Skeletal muscle cell (primary cell): ENCODE measurements at places on chromosomes 2 and 18.

GRCh38 chr2:231554327-231554726 is 24.1 kb upstream of the NMUR1 start:
- DNase-seq: no peak

GRCh38 chr2:150791567-150791966 is 304.1 kb upstream of the RND3 start:
- no peak for DNase-seq

GRCh38 chr2:27073782-27074181 is 2.3 kb upstream of the OST4 start:
- DNase-seq: no peak

DNA sequence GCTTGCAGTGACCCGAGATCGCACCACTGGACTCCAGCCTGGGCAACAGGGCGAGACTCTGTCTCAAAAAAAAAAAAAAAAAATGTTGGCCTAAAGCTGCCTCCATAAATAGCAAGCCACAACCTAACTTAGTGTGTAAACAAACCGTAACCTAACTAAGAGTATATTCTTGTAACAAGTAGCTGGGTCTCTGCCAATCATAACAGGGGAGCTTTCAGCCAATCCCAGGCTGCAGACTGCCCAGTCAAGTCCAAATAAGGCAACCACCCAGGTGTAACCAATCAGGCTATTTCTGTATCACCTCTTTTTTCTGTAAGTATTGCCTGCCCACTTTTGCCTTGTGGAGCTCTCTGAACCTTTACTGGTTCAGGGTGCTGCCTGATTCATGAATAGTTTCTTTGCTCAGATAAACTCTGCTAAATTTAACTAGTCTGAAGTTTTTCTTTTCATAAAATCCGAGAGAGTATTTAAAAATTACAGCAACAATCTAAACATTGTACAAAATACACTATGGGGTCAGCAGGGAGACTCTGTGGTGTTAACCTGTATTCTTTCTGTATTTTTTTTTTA is 4.5 kb downstream of the PSTPIP2 start:
- DNase-seq: no peak

- DNase-seq: no peak
Observed at GRCh38 chr18:5627776-5628511, 84.1 kb upstream of the EPB41L3 start.

GRCh38 chr2:239920693-239921365 is 104.3 kb downstream of the NDUFA10 start:
- no peak for DNase-seq

DNA sequence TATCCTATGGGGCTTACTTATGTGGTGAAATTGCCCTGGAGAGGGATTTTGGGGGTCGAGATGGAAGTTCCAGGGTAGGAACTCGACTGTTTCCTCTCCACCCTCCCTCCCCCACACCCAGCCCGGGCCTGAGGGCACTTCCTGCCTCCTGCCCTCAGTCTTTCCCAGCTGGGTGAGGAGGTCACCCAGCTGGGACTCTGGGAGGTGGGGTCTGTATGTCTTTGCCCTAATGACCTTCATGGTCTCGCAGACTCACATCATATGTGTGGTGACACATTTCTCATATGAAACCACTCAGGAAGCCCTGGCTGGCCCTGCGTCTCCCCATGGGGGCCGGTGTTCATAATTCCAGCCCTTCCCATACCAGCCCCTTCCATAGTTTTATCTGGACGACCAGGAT is 12.4 kb downstream of the ATOH8 start:
- no peak for DNase-seq

DNA sequence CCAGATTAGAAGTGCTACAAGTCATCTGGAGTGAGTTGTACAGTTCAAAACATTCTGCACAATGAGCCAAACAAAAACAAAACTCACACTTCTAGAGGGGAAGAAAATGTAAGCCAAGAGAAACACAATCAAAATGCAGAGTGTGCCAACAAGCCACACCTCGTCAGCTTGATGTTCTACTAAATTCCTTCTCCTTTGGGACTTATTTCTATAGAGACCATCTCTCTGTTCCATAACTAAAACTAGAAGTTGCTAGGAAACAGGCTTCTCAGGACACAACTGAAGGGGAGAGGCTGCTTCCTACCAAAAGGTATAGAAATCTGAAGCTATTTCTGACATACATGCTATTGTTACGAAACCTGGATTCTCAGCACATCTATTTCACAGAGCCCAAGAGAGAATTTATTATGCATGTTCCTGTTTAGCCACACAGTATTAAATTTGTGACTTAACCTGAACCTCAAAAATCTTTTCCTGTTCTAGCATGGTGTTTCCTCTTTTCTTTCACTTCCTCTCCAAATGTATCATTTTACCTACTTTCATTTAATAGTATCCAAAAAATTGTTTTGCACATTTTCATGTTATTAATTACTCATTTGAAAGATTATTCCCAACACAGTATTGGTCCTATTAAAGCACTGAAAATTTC is 211.4 kb upstream of the CCDC150 start:
- no peak for DNase-seq

DNA sequence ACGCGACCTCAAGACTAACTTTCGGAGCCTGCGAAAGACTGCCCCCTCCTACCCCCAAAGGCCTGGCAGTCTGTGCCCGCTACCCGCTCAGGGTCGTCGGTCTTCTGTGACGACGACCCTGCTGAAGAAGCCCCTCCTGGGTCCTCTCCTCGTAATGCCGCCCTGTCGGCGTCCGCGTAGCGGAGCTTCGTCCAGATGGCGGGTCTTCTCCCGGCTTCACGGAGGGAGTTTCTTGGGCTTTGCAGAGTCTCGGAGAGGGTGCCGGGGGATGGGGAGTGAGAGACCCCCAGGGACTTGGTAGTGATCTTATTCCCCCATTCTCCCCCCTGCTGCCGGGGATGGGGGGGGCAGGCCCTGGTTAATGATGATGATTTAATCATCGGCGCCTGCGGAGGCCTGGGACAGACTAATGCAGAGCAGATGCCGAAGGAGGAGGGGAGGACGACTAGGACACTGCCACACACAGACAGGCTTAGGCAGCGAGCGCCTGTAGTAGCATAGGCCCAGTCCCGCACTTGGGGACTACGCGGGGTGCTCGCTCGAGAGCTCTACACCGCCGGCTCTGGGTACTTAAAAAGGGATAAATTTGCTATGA is 528 bp upstream of the PCGF1 start:
- no peak for DNase-seq

DNA sequence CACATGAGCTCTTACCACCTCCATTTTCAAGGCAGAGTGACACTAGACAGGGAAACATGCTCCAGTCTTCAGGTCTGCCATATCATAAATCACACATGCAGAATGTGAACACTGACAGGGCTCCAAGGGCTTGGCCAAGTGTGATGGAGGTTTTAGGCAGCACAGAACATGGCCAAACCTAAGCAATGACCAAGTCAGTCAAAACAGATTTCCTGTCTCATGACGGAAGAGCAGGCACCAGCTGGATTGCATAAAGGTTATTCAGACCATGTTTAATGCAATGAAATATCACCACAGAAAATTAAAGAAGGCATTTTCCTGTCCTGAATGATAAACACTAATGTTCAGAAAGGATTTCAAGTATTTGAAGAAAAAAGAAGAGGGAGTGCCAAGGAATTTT is 72.5 kb downstream of the SUMO1 start:
- DNase-seq: no peak

GRCh38 chr2:238313289-238313990 is 6.9 kb upstream of the TRAF3IP1 start:
- no peak for DNase-seq

- no peak for DNase-seq
Observed at GRCh38 chr2:241978670-241979069, 109.1 kb downstream of the RTP5 start.

GRCh38 chr18:56021136-56021808 is 433.3 kb upstream of the TCF4 start:
- no peak for DNase-seq

DNA sequence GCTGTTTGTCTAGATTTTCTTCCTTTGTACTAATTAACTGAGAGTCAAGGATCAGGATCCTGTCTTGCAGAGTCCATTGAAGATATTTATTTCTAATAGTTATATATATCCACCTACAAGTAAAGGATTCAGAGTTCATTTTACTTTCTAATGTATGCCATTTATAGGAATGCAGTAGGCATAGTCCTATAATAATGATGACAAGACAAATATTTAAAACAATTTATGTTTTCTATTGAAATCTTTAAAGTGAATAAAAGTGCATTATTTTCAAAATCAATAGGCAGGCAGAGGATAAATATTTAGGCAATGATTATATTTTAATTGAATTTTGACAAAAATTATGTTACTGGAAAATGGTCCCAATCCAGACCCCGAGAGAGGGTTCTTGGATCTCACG is 1430.8 kb upstream of the NXPH2 start:
- DNase-seq: no peak

DNA sequence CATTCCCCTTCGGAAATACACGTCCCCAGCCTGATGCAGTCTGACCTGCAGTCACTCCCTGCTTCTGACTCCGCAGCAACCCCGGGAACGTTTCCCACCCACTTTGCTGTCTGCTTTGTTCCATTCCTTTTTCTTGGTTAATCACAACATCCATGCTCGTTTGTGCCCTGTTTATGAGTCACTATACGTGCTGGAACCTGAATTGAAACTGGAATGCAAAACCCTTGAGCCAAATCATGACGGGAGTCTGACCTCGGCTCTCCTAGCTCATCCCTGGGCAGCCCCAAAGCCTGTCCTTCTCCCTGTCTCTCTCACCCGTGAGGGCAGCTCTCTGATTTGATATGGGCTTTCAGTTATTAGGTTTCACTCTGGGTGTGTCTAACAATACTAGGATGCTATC is 57.1 kb upstream of the RNF152 start:
- peak; percentile 67 for DNase-seq

GRCh38 chr2:176098366-176099158 is 1.0 kb upstream of the HOXD12 start:
- DNase-seq: no peak

DNA sequence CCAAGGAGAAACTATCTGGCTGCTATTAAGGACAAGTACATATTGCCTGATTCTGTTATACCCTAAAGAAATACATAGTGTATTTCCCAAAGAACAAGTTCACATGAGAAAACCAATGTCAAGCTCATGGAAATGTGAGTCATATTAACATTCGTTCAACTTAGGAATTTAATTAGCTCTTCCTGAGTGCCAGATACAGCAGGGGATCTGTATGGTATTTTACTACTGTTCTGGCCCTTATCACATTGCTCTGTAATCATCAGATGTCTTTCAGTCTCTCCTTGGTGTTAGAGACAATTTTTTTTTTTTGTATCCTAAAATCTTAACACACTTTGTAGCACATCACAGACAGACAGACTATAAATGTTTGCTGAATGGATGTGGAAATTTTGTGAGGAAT is 395.0 kb upstream of the CRIM1 start:
- no peak for DNase-seq

DNA sequence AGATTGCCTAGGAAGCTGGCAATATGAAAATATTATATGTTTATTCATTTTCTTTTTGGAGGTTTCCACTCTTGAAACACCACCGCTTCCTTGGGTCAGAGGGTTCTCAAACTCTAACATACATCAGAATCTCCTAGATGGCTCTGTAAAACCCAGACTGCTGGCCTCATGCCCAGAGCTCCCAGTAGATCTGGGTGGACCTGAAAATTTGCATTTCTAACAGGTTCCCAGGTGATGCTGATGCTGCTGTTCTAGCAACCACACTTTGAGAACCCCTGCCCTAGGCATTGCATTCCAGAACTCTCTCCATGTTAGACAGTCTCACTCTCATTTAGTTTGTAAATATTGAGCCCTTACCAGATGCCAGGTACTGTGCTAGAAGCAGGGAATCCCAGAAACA is 139.4 kb downstream of the FAM210A start:
- DNase-seq: no peak

GRCh38 chr2:215614296-215614695 is 178.4 kb upstream of the FN1 start:
- no peak for DNase-seq

DNA sequence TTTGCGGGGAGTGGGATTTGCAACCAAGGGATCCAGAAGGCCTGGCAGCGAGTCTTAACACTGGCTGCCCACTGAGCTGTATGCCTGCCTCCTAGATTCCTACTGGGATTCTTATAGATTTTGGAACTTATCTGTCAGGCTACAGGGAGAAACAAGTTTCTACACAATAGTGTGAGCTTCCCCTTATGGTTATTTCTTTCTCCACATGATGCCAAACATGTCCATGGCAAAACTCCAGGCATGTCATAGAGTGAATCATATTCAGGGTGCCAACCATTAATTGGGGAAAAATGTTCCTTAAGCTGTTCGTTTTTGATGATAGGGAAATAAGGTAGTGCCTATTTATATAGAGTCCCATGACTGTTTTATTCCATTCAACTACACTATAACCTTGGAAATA is 1185.2 kb upstream of the CELF4 start:
- DNase-seq: no peak

GRCh38 chr2:176583607-176584006 is 314.4 kb downstream of the MTX2 start:
- no peak for DNase-seq

DNA sequence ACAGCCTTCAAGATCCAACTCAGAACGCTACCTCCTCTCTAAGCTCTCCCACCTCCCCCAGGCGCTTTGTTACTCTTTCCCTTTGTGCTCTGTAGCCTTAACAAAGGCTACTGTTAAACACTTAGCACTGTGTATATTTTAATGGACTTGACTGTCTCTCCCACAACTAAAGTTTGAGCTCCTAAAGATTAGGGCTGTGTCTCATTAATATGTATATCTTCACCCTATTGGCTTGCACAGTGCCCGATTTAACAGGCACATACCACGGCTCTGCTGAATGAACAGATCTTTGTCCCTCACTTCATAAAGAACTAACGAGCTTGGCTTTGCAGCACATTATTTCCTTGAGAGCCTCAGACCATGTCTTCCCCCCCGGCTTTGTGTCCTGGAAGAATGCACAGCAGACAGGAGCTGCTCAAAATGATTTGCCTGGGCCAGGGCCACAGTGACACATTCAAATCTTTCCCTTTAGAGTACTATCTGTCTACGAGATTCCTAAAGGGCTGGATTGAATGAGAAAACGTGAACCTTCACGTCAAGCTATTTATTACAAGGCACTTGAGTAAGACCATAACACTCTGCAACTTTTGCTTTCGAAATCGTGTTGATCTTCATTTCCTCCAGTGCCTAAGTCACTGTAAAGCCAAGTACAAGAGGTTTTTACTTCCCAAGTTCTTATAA is 22.1 kb downstream of the ABHD3 start:
- DNase-seq: peak; percentile 58

DNA sequence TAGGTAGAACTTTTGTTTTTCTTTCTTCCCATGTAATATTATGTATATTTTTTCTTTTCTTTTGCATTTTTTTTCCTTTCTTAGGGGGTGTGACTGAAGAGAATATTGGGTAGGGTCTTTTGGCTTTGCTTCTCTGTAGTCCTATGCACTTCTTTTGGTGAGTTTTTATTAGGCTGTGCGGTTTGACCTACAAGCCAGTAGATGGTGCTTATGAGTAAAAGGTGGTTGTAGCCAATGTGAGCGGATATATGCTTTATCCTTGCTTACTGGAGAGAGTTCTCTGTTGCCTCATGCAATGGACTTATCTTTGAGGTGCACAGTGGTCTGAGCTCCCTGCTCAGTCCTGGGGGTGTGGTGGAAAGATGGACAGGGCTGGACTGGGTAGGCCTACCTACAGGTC is 52.7 kb downstream of the DSEL start:
- no peak for DNase-seq
